ENCODE measurements at places on chromosomes 16 and 17.

GRCh38 chr17:72474719-72475477 is 354.1 kb downstream of the SOX9 start:
- DNase-seq, result no peak

DNA sequence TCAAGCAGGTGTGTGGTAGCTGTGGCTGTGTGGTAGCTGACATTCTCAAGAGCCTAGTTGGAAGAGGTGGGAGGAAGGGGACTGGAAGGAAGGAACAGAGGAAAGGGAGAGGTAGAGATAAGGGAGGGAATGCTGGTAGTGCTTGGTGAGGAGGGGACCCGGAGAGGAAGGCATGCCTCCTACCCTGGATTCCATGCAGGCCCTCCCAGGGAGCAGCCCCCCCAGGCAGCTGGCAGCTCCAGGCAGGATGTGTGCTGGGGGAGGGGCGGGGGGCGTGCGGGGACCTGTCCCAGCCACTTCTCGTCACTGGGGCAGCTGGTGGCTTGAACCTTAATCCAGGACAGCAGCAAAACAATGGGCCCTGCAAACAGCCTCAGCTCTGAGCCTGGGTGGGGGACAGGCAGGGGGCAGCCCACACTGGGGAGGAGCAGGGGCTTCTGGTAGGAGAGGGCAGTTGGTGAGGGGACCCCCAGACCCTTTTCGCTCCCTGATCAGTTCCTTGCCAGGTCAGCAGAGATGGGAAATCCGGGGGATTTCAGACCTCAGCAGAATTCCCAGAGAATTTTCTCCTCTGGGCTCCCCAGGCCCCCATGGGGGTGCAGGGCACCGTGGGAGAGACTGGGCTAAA is 27.1 kb downstream of the ARHGAP23 start:
- peak; percentile 34 for DNase-seq

- no peak for DNase-seq
Measured at GRCh38 chr16:82061861-82062525, 26.9 kb downstream of the HSD17B2 start.

DNA sequence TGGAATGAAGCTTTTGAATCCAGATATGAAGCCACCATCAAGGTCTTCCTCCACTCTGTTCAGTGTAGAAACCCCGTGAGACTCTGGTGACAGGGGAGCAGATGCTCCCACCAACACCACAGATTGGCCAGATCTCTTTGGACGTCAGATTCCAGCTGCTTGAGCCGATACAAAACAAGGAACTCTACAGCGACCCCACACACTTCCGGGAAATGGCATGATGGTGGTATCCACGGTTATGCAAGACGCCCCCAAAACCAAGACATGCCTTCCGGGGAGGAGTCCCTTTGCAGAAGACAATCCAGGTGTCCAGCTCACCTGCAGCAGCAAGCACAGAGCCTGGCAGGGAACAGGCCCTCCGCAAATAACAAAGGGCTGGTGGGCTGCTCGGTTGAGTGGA is 19.8 kb upstream of the PITPNA start:
- DNase-seq, result no peak

GRCh38 chr16:10067406-10067805 is 114.8 kb downstream of the GRIN2A start:
- peak; percentile 88 for DNase-seq

GRCh38 chr16:81061871-81062608 is 15.0 kb downstream of the C16orf46 start:
- no peak for DNase-seq
